Thoracic aorta (tissue), 2 donors: ENCODE measurements at places on chromosomes 13 and 19. TPM values are rescaled to one million over a fixed set of nuclear protein-coding genes. Genes with fewer than 3 reads are reported as not detected.

The RANBP3 gene
- 101 TPM for total RNA-seq

The IFNL1 gene
- total RNA-seq, result not detected

The ZNF491 gene
- 3.9 TPM for total RNA-seq

The ZNF99 gene
- total RNA-seq, result not detected

The PBX4 gene
- total RNA-seq, result not detected

The KCNN4 gene
- total RNA-seq, result 2.8 TPM

DNA sequence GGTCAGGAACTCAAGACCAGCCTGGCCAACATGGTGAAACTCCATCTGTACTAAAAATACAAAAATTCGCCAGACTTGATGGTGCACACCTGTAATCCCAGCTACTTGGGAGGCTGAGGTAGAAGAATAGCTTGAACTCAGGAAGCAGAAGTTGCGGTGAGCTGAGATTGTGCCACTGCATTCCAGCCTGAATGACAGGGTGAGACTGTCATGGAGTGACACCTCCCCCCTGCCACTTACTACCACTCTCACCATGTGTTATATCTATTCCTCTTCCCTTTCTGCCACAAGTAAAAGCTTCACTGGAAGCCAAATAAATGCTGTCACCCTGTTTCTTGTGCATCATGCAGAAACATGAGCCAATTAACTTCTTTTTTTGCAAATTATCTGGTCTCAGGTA is 10.6 kb upstream of the CEACAM4 start:
- no peak overlapping the region for H3K27ac ChIP-seq
- H3K36me3 ChIP-seq, result no peaks in the 10 kb centered on the region
- no peak for DNase-seq
- no peak overlapping the region for H3K4me3 ChIP-seq
- H3K4me1 ChIP-seq, result no peaks in the 10 kb centered on the region

GRCh38 chr13:39788102-39788501 is 132.6 kb downstream of the COG6 start:
- no peak overlapping the region for H3K4me3 ChIP-seq
- H3K4me1 ChIP-seq, result no peaks in the 10 kb centered on the region
- H3K27me3 ChIP-seq, result no peaks in the 10 kb centered on the region
- H3K27ac ChIP-seq, result no peak overlapping the region
- DNase-seq, result no peak

GRCh38 chr13:100859861-100860260 is 185.3 kb upstream of the TMTC4 start:
- H3K4me1 ChIP-seq, result no peaks in the 10 kb centered on the region
- no peaks in the 10 kb centered on the region for H3K27me3 ChIP-seq
- DNase-seq, result no peak
- no peak overlapping the region for H3K27ac ChIP-seq

DNA sequence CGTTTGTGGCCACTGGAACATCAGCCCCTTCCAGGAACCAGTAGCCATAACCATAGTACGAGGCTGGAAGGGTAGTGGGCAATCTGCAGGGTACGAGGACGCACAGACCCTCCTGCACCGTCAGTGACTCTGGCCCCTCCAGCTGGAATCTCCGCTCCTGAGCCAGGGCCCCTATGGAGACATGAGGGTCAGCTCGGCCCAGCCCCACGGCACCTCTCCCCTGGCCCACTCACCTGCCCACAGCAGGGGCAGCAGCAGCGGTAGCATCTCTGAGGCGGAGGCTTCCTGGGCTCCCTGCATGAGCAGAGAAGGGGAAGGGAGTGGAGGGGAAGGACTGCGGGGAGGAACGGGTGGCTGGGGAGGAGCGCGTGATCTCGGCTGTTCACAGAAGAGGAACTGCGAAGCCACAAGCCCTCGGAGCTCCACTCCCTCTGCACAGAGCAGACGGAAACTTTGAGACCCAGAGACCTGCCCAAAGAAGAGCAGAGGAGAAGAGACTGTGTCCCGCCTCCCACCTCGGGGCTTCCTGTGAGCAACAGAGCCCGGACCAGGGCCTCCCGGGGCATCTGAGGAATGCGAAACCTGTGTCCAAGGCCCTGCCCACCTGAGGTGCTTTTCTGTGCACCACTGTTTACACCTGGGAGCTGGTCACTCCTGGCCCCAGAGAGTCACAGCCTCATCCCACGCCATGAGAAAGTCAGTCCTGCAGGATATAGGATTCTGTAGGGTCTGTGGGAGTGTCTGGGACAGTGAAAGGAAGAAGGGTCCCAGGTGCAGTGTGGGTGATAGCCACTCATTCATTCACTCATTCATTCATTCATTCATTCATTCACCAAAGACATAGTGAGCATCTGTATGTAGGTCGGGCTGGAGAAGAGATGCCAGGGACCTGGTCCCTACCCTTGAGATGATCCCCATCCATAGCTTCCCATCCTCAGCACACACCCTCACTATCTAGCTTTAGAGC is at the start of gene SIGLEC6:
TSS of gene SIGLEC6 (minus strand) at position 322 of the 967 bp plus-strand sequence. CDS start at position 300, 22 bp downstream.
- no peak within 1 kb of the TSS for H3K4me3 ChIP-seq
- DNase-seq, result no peak
- no peaks in the 10 kb centered on the region for H3K27me3 ChIP-seq

GRCh38 chr13:111483621-111483987 is 163.2 kb downstream of the TEX29 start:
- no peaks in the 10 kb centered on the region for H3K4me1 ChIP-seq
- no peak for DNase-seq
- no peaks in the 10 kb centered on the region for H3K36me3 ChIP-seq
- H3K27me3 ChIP-seq, result no peaks in the 10 kb centered on the region

GRCh38 chr13:90640976-90641375 is 706.5 kb upstream of the MIR17HG start:
- H3K4me1 ChIP-seq, result no peaks in the 10 kb centered on the region
- no peak for DNase-seq
- H3K27ac ChIP-seq, result no peak overlapping the region
- no peak overlapping the region for H3K4me3 ChIP-seq
